Left cardiac atrium (tissue), 4 donors: ENCODE measurements at places on chromosomes 4 and X. TPM values are rescaled to one million over a fixed set of nuclear protein-coding genes. Genes with fewer than 3 reads are reported as not detected.
A peak's percentile ranks its signal among the peaks of the same experiment; 100 is the strongest.

DNA sequence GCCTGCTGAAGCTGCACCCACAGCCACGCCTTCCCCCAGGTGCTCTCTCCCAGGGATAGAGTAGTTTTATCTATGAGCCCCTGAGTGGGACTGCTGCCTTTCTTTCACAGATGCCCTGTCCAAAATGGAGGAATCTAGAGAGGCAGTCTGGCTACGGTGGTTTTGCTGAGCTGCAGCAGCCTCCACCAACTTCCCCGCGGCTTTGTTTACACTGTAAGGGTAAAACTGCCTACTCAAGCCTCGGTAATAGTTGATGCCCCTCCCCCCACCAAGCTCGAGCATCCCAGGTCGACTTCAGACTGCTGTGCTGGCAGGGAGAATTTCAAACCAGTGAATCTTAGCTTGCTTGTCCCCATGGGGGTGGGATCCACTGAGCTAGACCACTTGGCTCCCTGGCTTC, 84.5 kb downstream of the PRKG2 start:
- no peak for DNase-seq

DNA sequence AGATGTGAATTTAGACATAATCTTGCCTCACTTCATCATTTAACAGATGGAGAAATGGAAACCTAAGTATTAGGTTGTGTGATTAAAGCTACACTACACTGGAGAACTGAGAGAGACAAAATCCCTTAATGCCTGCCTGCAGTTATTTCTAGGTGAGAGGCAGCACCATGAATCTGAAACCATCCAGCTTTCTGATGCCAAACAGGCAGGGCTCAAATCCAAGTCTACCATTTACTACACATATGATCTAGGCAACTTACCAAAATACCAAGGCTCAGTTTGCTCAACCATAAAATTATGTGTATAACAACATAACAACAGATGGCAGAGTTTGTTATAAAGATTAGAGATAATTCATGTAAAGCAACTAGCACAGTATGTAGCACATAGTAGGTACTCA, 38.7 kb downstream of the GABRA4 start:
- DNase-seq = no peak

- no peak for DNase-seq
Measured at GRCh38 chr4:6195602-6196319, 4.6 kb downstream of the JAKMIP1 start.

GRCh38 chr4:98490251-98490650, 168.2 kb downstream of the TSPAN5 start:
- DNase-seq = no peak

DNA sequence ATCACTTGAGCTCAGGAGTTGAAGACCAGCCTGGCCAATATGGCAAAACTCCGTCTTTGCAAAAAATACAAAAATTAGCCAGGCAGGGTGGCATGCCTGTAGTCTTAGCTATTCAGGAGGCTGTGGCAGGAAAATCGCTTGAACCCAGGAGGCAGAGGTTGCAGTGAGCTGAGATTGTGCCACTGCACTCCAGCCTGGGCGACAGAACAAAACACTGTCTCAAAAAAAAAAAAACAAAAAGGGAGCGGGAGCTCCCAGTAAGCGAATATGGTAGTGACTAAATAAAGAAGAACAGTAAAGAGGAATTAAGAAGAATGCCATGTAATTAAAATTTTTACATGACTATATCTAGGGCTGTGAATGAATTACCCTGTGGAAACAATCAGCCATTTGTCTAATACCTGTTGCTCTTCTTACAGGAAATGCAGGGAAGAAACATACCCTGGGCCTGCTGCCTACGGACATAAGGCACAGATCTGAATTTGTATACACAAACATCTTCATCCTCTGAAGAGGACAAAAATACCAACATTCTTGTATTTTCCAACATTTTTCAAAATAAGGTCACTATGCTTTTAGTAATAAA, 11.4 kb downstream of the WDFY3 start:
- no peak for DNase-seq

DNA sequence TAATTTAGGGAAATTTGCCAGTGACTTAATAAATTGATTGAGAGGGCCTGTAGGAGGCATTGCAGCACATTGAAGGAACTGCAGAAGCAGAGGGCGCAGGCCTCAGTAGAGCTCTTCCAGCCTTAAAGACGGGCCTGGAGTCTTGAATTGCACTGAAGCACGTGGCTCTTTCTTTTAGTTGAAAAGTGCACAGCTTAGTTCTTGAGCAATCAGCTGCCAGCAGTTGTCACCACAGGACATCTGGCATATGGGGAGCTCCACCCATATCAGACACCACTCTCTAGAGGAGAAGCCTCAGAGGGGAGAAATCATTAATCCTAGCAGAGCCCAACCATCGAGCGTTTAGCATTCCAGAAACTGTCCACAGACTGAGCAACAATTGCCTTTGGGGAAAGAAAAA, 16.0 kb upstream of the FGF16 start:
- peak; percentile 23 for DNase-seq

DNA sequence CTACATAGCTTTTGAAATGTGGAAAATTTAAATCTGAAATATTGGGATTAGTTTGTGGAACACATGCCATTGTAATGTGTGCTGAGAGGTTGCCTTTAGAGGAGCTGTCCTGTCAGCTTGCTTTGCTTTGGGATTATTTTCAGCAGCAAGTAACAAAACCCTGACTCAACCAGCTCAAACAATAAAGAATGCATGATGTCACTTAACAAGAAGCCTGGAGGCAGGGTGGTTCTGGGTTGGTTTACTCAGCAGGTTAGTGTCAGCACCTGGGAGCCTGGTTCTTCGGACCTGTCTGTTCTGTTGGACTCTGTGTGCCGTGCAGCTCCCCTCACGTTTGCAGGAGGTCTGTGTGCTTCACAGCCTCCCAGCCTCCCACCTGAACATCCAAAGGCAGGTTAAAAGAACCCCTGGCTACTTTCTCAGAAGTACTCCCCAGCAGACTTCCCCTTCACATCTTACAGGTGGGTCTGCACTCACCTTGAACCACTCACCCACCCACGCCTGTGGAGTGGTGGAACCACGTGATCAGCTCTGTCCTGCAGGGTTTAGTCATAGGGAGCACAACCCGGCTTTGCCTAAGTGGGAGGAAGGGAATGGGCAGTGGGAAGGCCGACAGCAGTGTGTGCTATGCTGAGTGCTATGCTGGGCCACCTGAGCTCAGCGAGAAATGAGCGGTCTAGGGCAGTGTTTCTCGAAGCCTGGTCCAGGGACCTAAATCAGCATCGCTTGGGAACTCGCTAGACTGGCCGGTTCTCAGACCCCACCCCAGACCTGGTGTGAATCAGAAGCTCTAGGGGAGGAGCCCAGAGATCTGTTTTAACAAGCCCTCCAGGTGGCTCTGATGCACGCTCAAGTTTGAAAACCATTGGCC, 20.4 kb downstream of the TMEM131L start:
- DNase-seq = no peak

GRCh38 chrX:70262952-70263567, 3.1 kb upstream of the P2RY4 start:
- DNase-seq = peak; percentile 27

- DNase-seq = no peak
Measured at GRCh38 chr4:88793475-88793874, 95.8 kb upstream of the NAP1L5 start.

GRCh38 chrX:8034058-8034457, 106.8 kb upstream of the PNPLA4 start:
- DNase-seq = no peak

GRCh38 chr4:82038936-82039335, 334.9 kb downstream of the HNRNPD start:
- DNase-seq = no peak

DNA sequence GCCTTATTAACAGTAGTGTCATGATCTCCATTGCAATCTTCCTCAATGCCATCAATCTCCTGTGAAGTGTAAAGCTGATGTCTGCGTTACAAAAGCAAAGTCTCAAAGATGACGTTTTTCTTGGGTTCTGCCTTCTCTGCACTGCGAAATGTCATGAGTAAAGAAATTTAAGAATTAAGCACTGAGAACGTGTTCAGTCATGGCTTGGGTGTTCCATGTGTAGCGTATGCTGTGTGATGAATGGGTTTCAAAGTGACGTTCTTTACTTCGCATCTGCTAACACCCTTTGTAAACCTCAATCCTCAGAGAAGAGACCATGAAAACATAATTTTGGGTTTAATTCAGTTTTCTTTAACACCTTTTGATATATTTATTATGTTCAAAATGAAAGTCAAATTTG, 999 bp downstream of the NAP1L5 start:
- no peak for DNase-seq

The TRMT44 gene
- total RNA-seq = 13.6 TPM

The PABPC1L2B gene
- total RNA-seq = not detected
